ENCODE measurements at places on chromosomes 12 and 14. TPM values are rescaled to one million over a fixed set of nuclear protein-coding genes. Genes with fewer than 3 reads are reported as not detected.

DEPDC4 gene
- 2.9 TPM for total RNA-seq

TEDC1 gene
- 25.5 TPM for total RNA-seq

TAS2R7 gene
- total RNA-seq: 0.32 TPM

COA8 gene
- total RNA-seq: 59.7 TPM

RXYLT1 gene
- total RNA-seq: 30.6 TPM

KRT80 gene
- 4.2 TPM for total RNA-seq

CLEC4D gene
- total RNA-seq: not detected

TCL1B gene
- not detected for total RNA-seq

LRIG3 gene
- 11.5 TPM for total RNA-seq

EML1 gene
- total RNA-seq: 27.8 TPM

DLGAP5 gene
- total RNA-seq: 91.2 TPM

MYF5 gene
- total RNA-seq: 957 TPM

JPH4 gene
- not detected for total RNA-seq

TBX5 gene
- total RNA-seq: not detected

PTCSC3 gene
- not detected for total RNA-seq

AQP2 gene
- total RNA-seq: not detected

IFT81 gene
- 16.9 TPM for total RNA-seq

HOTAIR gene
- total RNA-seq: 7.0 TPM

CPM gene
- total RNA-seq: 20.5 TPM

MYG1 gene
- 55.0 TPM for total RNA-seq

DTX3 gene
- 19.3 TPM for total RNA-seq

PLEKHG7 gene
- total RNA-seq: not detected

KRT85 gene
- not detected for total RNA-seq

RIMBP2 gene
- not detected for total RNA-seq

SRGAP1 gene
- 3.7 TPM for total RNA-seq

FGD4 gene
- 8.1 TPM for total RNA-seq

SOCS2 gene
- 3.9 TPM for total RNA-seq

SCNN1A gene
- total RNA-seq: 0.32 TPM

FBLN5 gene
- 20.0 TPM for total RNA-seq

SLC6A12 gene
- not detected for total RNA-seq

LMNTD1 gene
- not detected for total RNA-seq

PRKD1 gene
- 23.1 TPM for total RNA-seq

ACACB gene
- 2.2 TPM for total RNA-seq

OTOGL gene
- total RNA-seq: 0.34 TPM

PTPRR gene
- total RNA-seq: 0.19 TPM

GDF3 gene
- not detected for total RNA-seq

OR4K14 gene
- not detected for total RNA-seq

KERA gene
- not detected for total RNA-seq

PRH2 gene
- total RNA-seq: 1.0 TPM

FZD10 gene
- total RNA-seq: not detected

ABCD2 gene
- 0.06 TPM for total RNA-seq

All from LHCN-M2 (cell line).